ENCODE measurements at places on chromosomes 3 and 15.

GRCh38 chr3:169303660-169304059, 359.9 kb downstream of the MECOM start:
- no peak for DNase-seq

DNA sequence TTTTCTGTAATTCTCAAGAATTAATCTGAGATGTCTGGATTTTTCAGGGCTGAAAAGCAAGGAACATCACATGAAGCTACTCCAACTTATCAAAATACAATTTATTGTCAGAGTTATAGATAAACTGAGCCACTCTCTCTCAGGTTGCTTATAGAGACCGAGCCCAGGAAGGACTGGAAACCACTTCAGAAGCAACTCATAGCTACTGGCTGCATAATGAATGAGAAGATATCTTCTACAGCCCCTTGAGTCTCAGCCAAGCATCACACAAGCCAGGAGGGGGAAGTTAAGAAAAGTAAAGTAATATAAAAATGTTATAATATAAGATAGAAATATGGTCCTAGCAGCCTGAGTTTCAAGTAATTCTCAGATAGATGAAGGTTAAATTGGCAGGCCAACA, 186.0 kb downstream of the TNIK start:
- DNase-seq, result no peak

DNA sequence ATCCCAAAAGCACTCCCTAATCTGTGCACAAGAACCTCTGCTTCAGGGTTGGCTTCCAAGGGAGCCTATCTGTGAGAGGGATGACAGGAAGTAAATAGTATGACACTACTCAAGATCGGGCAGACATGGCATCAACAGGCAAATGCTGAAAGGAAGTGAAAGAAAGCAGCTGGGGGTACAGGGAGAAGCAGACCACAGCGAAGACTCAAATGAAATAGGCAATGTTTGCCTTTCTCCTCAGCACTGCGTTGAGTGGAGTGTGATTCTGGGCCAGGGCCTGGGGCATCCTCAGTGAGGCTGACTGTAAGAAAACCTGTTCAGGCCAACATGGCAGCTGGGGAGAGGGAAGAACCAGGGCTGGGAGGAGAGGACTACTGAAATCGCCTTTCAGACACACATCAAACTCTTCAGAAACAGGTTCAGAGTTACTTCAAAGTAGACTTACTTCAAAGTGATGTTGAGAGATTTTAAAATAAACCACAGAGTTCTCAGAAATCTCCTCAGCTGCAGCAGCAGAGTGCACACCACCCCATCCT, 96.6 kb downstream of the SLC9A9 start:
- no peak for DNase-seq

DNA sequence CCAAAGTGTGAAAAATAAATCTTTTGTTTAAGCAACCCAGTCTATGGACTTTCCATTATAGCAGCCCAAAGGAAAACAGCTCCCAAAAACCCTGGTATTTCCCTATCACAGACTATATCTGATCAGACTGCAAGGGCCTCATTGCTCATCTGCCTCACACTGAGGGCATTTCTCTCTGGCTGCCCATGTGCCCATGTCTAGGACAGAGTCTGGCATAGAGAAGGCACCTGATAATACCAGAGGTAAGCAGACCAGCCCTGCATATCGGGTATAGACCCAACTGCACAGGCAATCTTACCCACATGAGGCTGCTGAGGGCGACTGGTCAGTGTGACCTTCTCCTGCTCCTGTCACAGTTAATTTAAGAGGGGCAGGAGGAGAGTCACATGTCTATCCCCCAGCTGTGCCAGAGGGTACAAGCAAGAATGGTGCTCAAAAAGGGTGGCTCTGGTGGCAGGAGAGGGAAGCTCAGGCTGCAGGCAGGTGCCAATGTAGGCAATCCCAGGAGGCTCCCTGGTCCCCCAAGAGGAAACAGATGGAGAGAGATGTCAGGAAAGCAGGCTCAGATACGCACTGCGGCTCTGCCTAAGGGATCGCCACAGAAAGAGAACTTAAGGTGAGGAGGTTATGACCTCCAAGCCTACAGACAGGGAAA, 3.1 kb downstream of the CSRNP1 start:
- no peak for DNase-seq

DNA sequence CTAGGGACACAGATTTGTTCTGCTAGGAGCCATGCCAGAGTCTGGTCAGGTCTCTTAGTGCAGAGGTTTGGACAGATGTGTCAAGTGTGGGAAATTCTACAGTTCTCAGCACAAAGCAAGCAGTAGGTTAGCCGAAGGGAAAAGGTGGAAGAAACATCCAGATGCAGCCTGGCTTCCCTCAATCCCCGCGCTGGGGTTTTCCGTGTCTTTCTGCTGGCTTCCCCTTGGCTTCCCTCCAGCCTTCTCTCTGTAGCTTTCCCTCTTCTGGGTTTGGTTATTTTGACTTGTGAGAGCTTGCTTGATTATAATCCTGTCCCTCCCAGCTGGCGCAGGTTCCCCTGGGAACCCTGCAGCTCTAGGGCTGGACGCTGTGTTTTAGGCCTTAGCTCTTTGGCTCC, 4.1 kb downstream of the TF start:
- DNase-seq, result no peak

GRCh38 chr15:31974855-31975829, 55.2 kb upstream of the CHRNA7 start:
- DNase-seq, result no peak

DNA sequence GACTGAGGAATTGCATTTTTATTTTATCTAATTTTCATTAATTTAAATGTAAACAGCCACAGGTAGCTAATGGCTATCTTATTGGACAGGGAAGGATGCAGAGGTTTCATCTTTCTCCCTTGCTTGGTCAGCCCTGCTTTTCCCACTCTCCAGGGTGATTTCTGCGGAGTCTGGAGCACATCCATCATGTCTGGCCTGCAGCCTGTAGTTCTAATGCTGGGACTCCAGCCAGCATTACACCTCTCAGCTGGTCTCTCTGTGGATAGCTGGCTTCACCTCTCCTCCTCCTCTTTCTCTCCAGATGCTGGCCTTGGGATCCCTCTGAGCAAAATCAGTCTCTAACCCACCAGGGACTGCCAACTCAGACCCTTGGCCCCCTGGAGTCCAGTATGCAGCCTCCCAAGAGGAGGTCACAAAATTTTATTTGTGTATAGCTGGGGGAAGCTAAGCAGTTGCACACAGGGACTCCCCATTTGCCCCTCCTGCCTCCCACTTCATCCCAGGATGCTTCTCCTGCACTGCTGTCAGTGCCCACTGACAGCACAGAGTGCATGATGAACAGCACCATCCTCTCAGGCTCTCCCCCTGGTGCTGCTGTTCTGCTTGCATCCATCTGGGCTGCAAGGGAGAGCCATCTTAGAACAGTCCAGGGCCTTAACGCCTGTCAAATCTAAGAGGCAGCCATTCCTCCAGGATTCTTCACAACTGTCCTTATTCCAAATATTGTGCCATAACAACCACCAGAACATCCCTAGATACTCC, 1.7 kb downstream of the BFSP2 start:
- no peak for DNase-seq

- no peak for DNase-seq
Observed at GRCh38 chr3:52243791-52244628, 1.5 kb upstream of the PPM1M start.

GRCh38 chr3:150344079-150344759, 63.9 kb upstream of the TSC22D2 start:
- DNase-seq, result no peak

- no peak for DNase-seq
Observed at GRCh38 chr15:88814393-88814792, 11.2 kb downstream of the ACAN start.

GRCh38 chr3:98531622-98532274, at the start of gene GPR15:
Gene GPR15 (plus strand): TSS chr3:98531978. CDS start chr3:98532034, 56 bp downstream.
- DNase-seq, result no peak

- no peak for DNase-seq
Observed at GRCh38 chr3:47347217-47347801, 33.5 kb upstream of the PTPN23 start.

DNA sequence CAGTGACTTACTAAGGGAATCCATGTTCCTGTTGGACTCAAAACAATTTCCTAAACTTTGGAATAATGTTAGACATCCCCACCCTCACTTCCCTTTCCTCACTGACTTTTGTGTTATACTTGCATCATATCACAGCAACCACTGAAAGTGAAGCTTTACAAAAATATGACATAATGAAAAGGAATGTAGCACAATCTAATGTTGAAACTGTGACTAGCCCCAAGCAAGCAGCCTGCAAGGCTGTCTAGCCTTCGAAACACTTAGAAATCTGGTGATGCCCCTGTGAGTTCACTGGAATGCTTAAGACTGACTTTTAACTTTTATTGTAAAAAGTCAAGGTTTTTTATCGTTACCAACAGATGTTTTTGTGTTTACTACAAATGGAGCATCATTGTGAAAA, 203.7 kb upstream of the ZNF385D start:
- DNase-seq, result no peak

DNA sequence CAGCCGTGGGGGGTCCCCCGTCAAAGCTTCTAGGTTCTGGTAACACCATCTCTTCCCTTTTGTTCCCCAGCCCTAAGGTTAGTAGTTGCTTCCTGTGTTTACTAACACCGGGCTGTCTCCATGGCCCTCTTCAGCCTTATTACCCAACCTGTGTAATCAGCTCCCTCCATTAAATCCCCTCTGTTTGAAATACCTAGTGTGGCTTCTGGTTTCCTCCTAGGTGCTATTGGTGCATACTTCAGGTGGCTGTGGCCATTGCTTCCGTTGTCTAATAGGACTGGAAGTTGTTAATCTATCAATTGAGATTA, 35.3 kb downstream of the MOBP start:
- DNase-seq, result no peak

DNA sequence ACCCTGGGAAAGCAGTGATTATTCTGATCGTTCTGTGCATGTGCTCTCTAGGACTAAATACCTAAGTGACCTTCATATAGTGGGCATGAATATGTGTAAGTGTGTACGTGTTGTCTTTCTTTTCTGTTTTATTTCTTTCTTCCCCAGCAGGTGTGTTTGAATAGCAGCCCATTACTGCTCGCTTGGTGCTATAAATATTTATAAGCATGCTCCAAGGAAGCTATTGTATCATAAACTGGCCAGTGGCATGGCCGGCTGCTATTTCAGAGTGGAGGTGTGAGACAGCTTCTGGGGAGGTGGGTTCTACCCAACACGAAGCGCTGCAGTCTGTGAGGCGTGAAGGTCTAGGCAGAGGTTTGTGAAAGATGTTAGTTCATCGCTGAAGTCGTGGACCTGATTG, 641.8 kb downstream of the NTRK3 start:
- DNase-seq, result no peak

DNA sequence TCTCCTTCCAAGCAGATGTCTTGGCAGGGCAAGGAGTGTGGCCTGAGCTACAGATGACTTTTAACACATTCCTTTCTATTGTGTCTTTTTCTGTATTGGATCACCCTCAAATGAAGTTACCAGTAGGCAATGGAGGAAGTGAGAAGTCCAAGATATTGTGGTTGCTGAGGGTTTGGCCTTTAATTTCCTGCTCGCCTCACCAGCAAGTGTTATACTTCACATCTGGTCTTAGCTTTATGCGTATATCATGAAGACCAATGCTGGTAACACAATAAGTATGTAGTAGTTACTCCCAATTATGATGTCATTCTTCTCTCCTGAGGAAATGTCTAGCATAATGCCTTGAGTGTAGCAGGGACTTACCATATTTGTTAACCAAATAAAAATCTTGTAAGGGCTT, 179.9 kb downstream of the ZIC1 start:
- no peak for DNase-seq

GRCh38 chr3:65871305-65872141, 167.2 kb downstream of the MAGI1 start:
- no peak for DNase-seq

- no peak for DNase-seq
Observed at GRCh38 chr3:59482684-59483083, 432.9 kb upstream of the CFAP20DC start.

DNA sequence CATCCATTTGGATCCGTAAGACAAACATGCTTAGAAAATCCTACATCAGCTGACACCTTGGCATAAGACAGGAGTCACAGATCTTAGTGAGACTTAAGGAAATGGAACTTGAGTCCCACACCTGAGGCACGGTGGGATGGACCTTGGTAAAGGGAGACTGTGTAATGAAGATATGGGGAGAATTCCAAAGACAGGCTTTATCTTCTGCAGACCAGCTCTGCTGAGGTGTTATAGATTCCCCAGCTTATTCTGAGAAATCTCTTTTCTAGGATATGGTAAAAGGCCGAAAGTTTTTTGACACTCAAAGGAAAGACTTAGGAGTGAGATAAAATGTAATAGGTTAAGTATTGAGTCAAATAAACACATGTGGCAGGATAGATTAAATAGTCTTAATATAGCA, 8.3 kb upstream of the MTMR10 start:
- no peak for DNase-seq

DNA sequence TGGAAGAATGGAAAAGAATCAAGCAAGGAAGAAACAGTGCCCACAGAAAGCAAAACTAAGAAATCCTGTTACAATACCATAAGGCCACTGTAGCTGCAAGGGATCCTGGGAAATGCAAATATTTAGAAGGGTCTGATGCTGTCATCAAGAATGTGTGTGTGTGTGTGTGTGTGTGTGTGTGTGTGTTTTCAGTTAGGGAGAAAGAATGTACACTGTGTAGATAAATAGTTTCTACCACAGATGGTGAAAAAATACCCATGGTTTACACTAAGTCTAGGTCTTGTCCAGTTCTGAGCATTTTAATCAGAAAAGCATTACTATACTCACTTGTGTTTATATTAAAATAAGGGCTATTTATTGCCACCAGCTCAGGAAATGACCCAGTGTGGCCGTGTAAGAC, 355.0 kb downstream of the RBMS3 start:
- DNase-seq, result no peak

GRCh38 chr15:48590723-48591122, 54.8 kb downstream of the FBN1 start:
- DNase-seq, result no peak

DNA sequence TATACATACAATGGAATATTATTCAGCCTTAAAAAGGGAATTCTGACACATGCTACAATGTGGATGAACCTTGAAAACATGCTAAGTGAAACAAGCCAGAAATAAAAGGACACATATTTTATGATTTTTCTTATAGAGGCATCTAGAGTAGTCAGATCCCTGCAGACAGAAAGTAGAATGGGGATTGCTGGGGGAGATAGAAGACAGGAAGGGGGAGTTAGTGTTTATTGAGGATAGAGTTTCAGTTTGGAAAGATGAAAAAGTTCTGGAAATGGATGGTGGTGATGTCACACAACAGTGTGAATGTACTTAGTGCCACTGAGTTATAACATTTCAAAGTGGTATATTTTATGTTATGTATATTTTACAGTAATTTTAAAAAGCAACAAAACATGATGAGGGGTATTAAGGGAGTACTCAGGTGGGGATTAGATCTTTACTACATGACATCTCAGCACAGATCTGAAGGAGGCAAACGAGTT, 4.7 kb downstream of the ITPR1 start:
- DNase-seq, result no peak

DNA sequence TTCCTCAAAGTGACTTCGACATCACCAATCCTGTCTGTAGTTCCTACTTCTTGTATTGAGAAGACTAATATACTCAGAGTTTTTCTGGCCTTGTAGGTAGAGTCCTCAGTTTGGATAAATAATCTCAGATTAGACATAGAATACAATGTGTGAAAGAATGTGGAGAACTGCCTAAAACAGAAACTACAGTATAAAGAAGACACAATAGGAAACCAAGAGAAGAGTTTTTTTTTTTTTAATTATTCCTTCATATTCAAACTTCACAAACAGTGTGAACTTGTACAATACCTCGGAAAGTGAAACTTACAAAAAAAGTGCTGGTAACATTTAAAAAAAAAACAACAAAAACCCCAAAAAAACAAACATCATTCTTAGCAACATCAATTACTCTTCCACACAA, 20.5 kb downstream of the TIGIT start:
- DNase-seq, result no peak

GRCh38 chr15:77821188-77821958, 188.7 kb upstream of the LINGO1 start:
- DNase-seq, result no peak
